ENCODE measurements at places on chromosomes 11 and 22.
A peak's percentile ranks its signal among the peaks of the same experiment; 100 is the strongest.

DNA sequence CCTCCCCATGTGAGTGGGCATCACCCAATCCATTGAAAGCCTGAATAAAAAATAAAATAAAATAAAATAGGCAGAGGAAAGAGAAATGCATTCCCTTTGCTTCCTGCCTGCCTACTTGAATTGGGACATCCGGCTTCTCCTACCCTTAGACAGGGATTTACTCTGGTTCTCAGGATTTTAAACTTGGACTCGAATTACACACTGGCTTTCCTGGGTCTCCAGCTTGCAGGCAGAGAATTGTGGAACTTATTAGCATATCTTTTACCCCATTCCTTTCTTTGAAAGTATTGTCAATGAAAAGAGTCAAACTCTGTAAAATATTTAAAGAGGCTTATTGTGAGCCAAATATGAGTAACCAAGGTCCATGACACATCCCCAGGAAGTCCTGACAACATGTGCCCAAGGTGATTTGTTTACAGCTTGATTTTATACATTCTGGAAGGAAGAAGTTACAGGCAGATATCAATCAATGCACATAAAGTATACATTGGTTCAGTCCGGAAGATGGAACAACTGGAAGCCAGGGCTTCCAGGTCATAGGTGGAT, 78.4 kb upstream of the CCDC90B start:
- H3K36me3 ChIP-seq: no peaks in the 10 kb centered on the region
- no peak overlapping the region for H3K4me3 ChIP-seq
- H3K27me3 ChIP-seq: no peaks in the 10 kb centered on the region

DNA sequence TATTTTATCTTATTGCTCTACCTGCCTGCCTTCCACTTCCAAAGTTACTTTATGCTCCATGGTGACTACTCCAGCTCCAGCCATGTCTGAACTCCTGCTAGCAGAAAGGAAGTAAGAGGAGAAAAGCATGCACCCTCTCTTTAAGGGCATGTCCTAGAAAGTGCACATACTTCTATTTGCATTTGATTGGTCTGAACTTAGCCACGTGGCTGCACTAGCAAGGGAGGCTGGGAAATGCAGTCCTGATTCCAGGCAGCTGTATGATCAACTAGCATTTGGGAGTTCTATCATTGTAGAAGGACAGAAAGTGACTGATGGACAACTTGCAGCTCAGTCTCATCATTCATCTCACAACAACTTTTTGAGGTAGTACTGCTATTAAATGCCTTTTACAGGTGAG, 515.7 kb downstream of the BUD13 start:
- no peak overlapping the region for H3K4me3 ChIP-seq
- H3K27ac ChIP-seq: no peak overlapping the region
- no peaks in the 10 kb centered on the region for H3K36me3 ChIP-seq
- H3K27me3 ChIP-seq: peaks cover 15% of the 10 kb centered on the region
- DNase-seq: no peak

- no peaks in the 10 kb centered on the region for H3K36me3 ChIP-seq
- no peak overlapping the region for H3K4me3 ChIP-seq
- H3K4me1 ChIP-seq: peaks cover 36% of the 10 kb centered on the region
These were observed 48.3 kb downstream of the IRAG1 start for GRCh38 chr11:10645212-10645795.

DNA sequence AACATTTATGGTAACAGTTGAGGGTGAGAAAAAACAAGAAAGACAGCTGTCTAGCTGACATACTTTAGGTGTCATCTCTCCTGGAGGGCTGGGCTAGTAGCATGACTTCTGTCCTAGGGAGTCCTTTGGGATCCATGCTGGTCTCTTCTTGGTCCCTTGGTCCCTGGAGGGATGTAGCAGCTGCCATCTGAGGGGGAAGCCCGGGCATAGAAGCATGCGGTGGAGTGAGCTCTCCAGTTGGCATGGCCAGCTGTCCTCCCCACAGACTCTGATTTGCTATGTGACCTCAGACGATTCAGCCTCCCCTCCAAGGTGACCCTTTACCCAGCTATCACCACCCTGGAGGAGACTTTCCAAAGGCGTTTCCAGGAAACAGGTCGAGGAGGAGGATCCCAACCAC, 28.7 kb downstream of the POU2F3 start:
- peaks cover 17% of the 10 kb centered on the region for H3K27me3 ChIP-seq
- H3K4me3 ChIP-seq: no peak overlapping the region
- no peak overlapping the region for H3K27ac ChIP-seq
- DNase-seq: no peak

- H3K27me3 ChIP-seq: no peaks in the 10 kb centered on the region
- DNase-seq: peak; percentile 82
- H3K4me1 ChIP-seq: peaks cover 18% of the 10 kb centered on the region
- peak overlapping the region; percentile 57 for H3K27ac ChIP-seq
- H3K36me3 ChIP-seq: no peaks in the 10 kb centered on the region
These were observed 33.0 kb upstream of the APOBEC3A start for GRCh38 chr22:38924347-38924952.

DNA sequence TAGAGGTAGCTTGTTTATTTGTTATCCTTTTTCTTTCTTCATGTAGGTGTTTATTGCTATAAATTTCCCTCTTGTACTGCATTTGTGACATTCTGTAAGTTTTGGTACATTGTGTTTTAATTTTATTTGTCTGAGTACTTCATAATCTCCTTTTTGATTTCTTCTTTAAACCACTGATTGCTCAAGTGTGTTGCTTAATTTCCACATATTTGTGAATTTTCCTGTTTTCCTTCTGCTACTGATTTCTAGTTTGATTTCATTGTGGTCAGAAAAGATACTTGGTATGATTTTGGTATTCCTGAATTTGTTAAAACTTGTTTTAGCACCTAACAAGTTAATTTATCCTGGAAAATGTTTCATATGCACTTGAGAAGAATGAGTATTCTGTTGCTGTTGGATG, 15.1 kb downstream of the OR10V1 start:
- H3K4me3 ChIP-seq: no peak overlapping the region

- no peak overlapping the region for H3K4me3 ChIP-seq
- no peaks in the 10 kb centered on the region for H3K4me1 ChIP-seq
- H3K36me3 ChIP-seq: no peaks in the 10 kb centered on the region
- H3K27me3 ChIP-seq: no peaks in the 10 kb centered on the region
- no peak overlapping the region for H3K27ac ChIP-seq
These were observed 15.5 kb upstream of the ZBTB44 start for GRCh38 chr11:130330101-130330684.

DNA sequence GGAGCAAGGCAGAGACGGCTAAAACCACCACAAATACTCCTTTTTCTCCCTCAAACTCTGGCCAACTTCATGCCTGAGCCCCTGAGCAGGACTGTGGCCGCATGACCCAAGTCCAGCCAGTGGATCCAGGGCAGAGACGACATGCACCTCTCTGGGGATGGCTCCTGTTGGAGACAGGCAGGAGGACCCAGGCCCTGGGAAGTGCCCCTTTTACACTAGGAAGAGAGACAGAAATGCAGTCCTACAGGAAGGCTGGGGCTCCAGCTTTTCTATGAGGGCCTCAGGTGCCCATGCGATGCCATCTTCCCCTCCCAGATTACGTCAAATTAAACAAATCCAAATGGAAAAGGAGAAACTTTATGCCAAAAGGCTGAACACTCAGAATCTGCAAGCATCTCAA, 498.0 kb downstream of the BRD1 start:
- no peak for DNase-seq
- H3K4me3 ChIP-seq: no peak overlapping the region
- no peaks in the 10 kb centered on the region for H3K27me3 ChIP-seq
- H3K36me3 ChIP-seq: no peaks in the 10 kb centered on the region
- no peak overlapping the region for H3K27ac ChIP-seq

GRCh38 chr11:117201658-117202305, 2.6 kb downstream of the TAGLN start:
- H3K27ac ChIP-seq: no peak overlapping the region
- H3K4me1 ChIP-seq: peaks cover 4% of the 10 kb centered on the region
- H3K36me3 ChIP-seq: peaks cover 6% of the 10 kb centered on the region
- no peaks in the 10 kb centered on the region for H3K27me3 ChIP-seq
- no peak overlapping the region for H3K4me3 ChIP-seq

DNA sequence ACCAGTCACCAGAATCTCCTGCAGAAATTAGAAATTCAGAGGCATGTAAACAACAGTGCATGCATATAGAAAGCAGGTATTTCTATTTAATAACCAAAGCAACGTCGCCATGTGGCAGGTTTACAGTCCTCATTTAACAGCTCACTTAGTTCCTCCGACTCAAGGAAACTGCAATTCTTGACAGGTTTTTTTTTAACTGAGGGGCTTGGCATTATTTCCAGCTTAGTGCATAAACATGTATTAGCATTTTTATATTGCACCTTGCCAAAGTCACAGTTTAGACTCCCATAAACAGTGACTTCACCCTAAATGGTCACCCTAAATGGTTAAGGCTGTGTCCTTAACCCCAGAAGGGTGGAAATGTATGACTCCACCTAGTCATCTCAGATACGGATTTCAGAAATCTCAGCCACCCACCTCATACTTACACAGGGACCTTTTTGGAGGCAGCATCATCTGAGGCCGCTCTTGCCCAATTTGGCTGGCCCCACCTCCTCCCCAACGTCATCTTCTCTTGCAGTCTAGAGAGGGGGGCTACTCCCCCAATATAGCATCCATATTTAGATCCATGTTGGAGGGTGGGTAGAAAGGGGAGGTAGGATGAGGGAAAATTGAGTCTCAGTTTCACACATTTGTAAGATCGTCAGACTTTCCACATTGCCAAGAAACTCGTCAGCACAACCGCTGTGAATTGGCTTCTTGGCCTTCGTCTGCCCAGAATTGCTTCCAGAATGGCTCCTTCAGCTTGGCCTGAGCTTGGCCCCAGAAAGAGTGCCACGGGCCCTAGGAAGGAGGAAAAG, 31.8 kb upstream of the SLC35C1 start:
- no peak overlapping the region for H3K27ac ChIP-seq
- peaks cover 19% of the 10 kb centered on the region for H3K4me1 ChIP-seq
- no peaks in the 10 kb centered on the region for H3K27me3 ChIP-seq
- H3K4me3 ChIP-seq: no peak overlapping the region
- no peaks in the 10 kb centered on the region for H3K36me3 ChIP-seq

GRCh38 chr11:75174781-75175370, 24.0 kb downstream of the SLCO2B1 start:
- no peak overlapping the region for H3K4me3 ChIP-seq
- H3K27ac ChIP-seq: no peak overlapping the region
- DNase-seq: no peak
- no peaks in the 10 kb centered on the region for H3K27me3 ChIP-seq
- no peaks in the 10 kb centered on the region for H3K36me3 ChIP-seq
- H3K4me1 ChIP-seq: no peaks in the 10 kb centered on the region

- H3K27ac ChIP-seq: no peak overlapping the region
- H3K36me3 ChIP-seq: no peaks in the 10 kb centered on the region
- no peak for DNase-seq
- peaks cover 23% of the 10 kb centered on the region for H3K27me3 ChIP-seq
- no peaks in the 10 kb centered on the region for H3K4me1 ChIP-seq
These were observed 13.7 kb downstream of the GLYATL2 start for GRCh38 chr11:58830673-58831301.

DNA sequence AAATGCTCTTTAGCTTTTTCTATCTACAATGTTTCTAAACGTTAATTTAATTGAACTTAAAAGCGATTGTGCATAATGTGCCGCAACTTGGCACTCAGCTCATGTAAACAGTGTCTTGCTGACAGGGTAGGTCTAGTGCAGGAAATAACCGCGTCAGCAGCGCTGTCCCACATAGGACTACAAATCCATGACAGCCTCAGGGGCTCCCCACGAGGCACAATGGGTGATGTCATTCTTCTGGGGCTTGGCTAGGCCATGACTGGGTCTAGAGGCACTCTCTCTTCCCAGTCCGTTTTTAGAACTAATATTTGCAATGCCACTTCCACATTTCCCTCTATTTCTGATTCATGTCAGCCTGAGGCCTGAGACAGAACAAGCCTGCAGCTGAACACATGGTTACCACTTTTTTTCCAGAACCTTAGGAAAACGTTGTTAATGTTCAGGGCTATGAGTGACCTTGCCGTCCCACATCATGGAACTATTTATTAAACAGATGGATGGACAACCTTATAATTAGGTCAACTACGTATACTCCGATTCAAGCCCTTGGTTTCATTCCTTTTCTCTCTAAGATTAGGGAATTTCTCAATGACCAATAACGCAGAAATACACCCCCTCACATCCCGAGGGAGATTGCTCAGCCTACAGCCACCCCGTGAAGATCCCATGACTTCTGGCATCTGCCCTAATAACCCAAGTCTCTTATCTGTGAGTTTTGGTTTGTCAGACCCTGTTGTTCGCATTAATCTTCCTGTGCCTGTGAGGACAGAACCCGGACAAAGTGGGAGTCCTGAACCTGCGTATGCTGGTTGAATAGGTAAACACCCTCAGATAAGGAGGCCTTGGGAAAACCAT, 19.4 kb upstream of the SNX32 start:
- H3K27ac ChIP-seq: no peak overlapping the region
- H3K4me1 ChIP-seq: no peaks in the 10 kb centered on the region
- H3K36me3 ChIP-seq: no peaks in the 10 kb centered on the region
- no peak overlapping the region for H3K4me3 ChIP-seq
- DNase-seq: no peak

DNA sequence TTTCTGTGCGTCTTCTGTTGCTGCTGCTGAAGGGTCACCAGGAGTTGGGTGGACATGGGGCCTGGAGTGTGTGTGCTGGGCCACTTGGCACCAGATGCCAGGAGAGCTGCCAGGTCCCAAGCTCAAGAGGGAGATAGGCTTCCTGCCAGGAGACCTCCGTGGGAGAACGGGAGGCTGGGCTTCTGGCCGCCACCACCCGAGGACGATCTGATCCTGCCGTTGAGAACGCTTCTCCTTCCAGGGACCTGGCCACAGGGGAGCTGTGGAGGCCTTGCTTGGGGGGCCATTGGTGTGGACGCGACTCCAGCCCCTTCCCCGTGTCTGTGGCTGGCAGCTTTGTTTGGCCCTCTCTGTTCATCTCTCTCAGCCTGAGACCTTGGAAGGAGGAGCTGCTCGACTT, 2.4 kb downstream of the BRSK2 start:
- peaks cover 14% of the 10 kb centered on the region for H3K4me1 ChIP-seq
- no peak for DNase-seq
- H3K36me3 ChIP-seq: no peaks in the 10 kb centered on the region

DNA sequence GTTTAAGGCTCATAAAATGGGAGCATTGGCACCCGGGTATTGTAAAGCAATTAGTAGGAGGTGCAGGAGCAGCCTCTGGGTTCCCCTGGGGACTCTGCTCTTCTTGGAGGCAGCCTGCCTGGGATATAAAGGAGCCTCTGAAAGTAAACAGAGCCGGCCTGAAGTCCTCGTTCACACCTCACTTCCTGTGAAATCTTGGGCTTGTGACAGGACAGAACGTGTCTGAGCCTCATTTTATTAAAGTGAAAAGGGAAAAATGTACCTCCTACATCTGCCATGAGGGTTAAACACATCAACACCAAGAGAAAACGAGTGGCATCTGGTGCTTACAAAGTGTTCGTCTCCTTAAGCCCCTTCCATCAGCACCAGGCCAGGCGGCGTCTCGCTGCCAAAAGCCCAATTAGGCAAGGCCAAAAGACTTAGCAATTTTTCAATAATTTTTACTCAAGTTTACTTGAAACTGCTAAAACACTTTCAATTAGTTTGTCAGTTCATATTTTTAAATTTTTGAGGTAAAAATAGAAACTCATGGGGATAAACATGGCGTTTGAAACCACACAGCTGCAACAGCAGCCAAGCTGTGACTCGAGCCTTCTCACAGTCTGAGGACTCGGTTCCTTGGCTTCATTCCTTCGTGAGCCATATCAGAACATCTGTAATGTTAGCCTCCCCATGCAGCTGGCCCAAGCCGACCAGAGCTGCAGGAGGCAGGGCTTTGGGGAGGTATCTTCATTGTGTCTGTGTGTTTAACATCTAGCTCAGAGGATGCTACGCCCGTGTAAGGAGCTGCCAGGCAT, 33.6 kb downstream of the MAP6 start:
- peak; percentile 51 for DNase-seq
- no peaks in the 10 kb centered on the region for H3K27me3 ChIP-seq
- H3K4me3 ChIP-seq: no peak overlapping the region
- H3K27ac ChIP-seq: no peak overlapping the region
- H3K36me3 ChIP-seq: no peaks in the 10 kb centered on the region

All from A673 (cell line).